Hematopoietic multipotent progenitor cell treated with erythropoietin and hydrocortisone succinate and interleukin-3 and kit ligand, for 17 days (in vitro differentiated cells): ENCODE measurements at places on chromosomes 3 and 15.
A peak's percentile ranks its signal among the peaks of the same experiment; 100 is the strongest.

- no peak for DNase-seq
These were observed 973 bp upstream of the ITPKA start for GRCh38 chr15:41492597-41493204.

- DNase-seq: peak; percentile 77
These were observed 121.6 kb downstream of the TFDP2 start for GRCh38 chr3:142027735-142028134.

GRCh38 chr3:126501736-126502135 is 15.8 kb downstream of the UROC1 start:
- DNase-seq: no peak

DNA sequence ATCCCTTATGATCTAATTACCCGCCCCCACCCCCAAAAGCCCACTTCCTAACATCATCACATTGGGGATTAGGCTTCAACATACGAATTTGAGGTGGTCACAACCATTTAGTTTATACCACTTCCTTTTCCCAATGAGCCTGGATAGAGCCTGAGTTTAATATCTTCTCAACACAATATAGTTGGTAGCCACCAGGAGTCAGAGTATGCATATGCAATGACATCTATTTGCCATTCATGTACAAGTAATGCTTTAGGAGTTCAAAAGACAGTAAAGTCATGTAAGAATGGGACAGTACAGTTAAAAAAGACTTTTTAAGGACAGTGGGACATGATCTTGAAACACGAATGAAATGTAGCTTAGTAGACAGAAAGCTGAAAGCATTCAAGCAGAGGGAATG is 172.4 kb downstream of the DCLK3 start:
- no peak for DNase-seq

- DNase-seq: no peak
These were observed 210.2 kb downstream of the ADAMTS17 start for GRCh38 chr15:100131321-100132224.

DNA sequence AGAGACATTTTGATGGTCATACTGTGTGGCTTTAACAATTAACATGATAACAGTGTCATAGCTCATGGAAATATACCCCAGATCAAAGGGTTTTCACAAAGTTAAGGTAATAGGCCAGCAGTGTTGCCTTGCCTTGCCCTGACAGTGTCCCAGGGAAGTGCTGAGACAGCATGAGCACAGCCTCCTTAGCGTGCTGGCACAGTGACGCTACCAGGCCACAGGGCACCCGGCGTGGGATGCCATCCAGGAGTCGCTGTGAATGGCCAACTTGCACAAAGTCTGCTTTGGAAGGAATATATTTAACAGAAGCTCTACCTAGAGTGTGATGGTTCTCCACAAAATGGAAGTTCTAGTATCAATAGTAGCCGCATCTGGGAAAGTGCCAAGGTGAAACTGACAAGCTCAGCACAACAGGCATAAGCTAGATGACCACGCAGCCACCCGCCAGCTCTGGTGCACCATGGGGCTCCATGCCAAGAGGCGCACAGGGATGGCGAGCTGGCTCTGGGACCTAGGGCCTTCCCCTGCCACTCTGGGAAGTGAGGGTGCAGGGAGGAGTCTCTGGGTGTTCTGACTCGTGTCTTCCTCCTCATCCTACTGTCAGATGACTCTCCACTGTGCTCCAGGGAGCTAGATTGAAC is 86.2 kb downstream of the GABRB3 start:
- no peak for DNase-seq

DNA sequence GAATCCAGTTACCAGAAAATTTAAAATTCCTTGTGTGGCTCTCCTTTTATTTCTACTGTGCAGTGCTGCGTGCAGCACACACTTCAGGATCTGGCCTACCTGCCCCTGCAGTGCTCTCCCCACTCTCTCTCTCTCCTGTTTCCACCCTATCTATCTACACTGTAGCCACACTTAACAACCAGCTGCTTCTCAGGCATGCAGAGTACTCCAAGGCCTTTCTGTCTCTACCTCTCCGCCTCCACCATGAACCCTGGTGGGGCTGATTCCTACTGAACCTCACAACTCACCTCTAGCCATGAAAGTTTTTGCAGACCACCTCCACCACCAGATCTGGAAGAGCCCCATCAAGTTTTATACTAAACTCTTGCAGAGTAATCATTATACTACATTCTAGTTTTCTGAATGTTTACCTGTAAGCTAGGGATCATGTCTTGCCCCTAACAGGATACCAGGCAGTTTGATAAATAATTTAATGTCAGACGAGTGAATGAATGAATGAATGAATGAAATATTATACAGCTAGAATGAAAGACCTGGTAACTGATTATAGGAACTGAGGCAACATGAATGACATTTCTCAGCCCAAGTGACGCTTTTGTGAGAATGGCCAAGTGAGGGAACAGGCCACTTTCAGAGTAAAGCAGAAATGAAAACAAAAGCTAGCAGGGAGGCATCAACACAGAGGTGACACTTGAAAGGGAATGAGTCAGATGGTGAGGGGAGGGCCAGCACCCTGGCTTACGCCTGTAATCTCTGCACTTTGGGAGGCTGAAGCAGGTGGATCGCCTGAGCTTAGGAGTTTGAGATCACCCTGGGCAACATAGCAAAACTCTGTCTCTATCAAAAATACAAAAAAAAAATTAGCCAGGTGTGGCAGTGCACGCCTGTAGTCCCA is 363.5 kb downstream of the FOXP1 start:
- DNase-seq: no peak

- no peak for DNase-seq
These were observed 5.6 kb upstream of the ARL8B start for GRCh38 chr3:5116538-5116937.

- DNase-seq: no peak
These were observed 5.3 kb upstream of the TYRO3 start for GRCh38 chr15:41553731-41554130.

GRCh38 chr15:72872066-72872845 is 88.7 kb upstream of the ADPGK start:
- DNase-seq: no peak

GRCh38 chr3:193574488-193575070 is 18.4 kb upstream of the OPA1 start:
- no peak for DNase-seq

GRCh38 chr15:34642247-34642646 is 58.8 kb upstream of the GOLGA8B start:
- DNase-seq: no peak

- no peak for DNase-seq
These were observed 3.5 kb downstream of the CCK start for GRCh38 chr3:42262525-42262924.

DNA sequence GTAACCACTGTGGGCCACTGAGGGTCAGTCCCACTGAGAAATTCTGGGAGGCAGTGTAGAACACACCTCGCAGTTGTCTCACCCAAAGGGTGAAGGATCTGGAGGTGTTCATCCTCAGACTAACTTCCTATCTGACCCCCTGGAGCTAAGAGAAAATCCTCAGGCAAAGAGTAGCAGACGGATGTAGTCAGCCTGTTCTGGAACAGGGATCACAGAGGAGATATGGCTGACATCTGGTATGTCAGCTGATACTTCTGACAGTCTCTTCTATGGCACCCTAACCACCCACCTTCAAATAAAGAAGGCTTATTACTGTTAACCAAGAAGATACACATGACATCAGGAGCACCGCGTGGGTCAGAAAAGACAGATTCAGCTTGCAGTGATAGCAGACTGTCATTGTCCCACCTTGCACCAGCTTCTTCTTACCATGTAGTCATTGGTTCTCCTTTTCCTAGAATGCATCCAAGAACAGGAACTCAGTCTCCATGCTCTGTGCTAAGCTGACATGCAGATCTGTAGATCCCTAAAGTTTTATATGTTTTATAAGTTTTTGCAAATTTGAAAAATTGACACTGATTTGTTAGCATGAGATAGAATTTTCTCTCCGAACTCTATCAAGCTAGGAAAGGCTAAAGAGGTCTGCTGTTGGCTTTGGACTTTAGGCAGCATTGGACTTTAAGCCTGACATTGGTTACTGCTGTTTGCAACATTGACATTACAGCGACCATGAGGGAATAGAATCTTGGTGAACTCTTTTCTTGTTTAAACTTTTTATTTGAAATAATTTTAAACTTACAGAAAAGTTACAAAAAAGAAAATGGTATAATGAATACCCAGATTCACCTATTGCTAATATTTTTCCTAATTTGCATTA is 60.4 kb downstream of the KBTBD12 start:
- no peak for DNase-seq

GRCh38 chr3:182725372-182726251 is 67.7 kb upstream of the ATP11B start:
- DNase-seq: no peak

GRCh38 chr3:7793786-7794185 is 707.8 kb upstream of the LMCD1 start:
- DNase-seq: no peak

- DNase-seq: no peak
These were observed 29.3 kb downstream of the PPP2R3A start for GRCh38 chr3:135994708-135995337.

DNA sequence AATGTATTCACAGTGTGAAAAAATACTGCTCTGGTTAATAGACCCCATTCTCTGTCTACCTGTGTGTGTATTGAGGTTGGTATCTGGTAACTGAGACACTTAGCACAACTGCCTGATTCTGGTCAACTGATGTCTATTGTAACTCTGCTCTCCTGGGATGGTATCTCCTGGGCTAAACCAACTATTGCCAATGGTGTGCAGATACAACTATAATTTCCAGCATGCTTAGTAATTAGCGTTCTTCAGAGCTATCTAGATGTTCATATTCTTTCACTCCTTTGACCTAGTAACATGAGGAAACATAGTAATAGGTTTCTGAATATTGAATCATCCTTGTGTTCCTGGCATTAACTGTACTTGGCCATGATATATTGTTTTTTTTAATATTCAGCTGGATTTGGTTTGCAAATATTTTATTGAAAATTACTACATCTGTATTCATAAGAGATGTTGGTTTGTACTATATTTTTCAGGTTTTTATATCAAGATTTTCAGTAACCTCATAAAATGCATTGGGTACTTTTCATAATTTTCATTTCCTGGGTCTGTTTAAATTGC is 16.8 kb downstream of the ADAMTSL3 start:
- DNase-seq: no peak

- no peak for DNase-seq
These were observed 250.6 kb upstream of the CMC1 start for GRCh38 chr3:27990837-27991236.

DNA sequence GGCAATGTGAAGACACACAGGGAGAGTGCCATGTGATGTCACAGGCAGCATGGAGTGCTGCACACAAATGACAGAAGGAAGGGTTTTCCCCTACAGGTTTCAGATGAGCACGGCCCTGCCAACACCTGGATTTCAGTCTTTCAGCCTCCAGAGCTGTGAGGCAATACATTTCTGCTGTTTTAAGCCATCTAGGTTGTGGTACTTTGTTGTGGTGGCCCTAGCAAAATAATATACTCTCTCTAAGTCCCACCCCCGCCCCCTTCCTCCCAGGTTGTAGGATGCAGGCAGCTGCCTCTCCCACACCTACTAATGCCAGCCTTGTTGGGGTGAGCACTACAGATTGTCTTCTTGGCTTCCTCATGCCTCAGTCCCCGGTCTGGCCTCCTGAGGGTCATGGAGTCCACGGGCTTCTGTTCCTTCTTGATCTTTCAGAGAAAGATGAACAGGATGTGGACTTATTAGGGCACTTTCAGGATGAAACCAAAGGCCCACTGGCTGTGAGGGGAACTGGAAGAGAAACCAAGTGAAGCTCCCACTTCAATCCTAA is 180.0 kb downstream of the CD47 start:
- DNase-seq: no peak

DNA sequence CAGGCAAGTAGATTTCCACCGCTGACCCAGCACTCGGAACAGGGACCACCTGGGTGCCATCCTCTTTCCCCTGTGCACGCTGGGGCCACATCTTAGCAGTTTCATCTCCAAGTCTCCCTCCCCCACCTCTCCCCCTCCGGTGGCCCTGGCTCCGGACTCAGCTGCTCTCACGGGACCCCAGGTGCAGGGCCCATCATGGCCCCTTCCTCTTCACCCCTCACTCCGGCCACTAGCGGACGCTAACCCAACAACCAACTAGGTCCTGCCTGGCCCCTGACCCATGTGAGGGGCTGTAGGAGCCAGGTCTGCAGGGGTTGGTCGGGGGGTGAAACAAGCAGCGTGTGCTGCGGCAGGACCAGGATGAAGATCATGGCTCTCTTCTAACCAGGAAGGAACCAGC is 31.3 kb upstream of the IQSEC1 start:
- DNase-seq: no peak

DNA sequence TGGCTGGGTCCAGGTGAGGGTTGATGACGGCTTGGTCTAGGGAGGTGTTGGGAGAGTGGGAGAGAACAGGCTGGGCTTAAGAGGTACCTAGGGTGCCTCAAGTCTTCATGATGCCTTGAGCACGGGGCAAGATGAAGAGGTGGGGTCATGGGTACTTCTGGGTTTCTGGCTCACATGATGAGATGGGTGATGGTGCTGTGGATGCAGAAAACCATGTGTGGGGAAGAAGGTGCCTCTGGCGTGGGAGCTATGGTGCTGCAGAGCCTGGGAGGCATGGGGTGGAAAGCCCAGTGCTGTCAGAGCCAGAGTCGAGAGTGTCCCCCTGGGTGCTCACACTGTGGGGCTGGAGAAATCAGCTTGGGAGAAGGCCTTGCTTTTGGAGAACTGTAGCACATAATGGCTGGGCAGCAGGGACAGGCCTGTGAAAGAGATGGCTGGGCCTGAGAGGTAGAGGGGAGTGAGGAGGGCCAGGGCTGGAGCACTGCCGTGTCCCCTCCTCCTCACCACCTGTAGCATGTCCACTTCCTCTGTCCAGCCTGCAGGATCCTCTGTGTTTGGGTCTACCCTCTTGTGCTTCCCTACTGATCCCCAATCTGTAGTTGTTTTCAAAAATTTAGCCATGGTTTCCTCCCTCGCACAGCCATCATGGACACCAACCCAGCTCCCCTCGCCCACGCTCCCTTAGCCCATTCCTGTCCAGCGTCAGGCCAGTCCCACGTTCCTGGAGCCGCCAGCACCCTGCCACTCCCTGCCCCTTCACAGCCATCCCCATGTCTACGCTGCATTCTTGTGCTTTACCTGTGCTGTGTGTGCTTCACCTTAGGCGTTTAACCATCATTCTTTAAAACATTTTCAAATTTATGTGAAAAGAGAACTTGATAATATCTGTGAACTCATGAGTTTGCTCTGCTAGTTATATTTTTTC is 132.0 kb downstream of the EEFSEC start:
- no peak for DNase-seq

DNA sequence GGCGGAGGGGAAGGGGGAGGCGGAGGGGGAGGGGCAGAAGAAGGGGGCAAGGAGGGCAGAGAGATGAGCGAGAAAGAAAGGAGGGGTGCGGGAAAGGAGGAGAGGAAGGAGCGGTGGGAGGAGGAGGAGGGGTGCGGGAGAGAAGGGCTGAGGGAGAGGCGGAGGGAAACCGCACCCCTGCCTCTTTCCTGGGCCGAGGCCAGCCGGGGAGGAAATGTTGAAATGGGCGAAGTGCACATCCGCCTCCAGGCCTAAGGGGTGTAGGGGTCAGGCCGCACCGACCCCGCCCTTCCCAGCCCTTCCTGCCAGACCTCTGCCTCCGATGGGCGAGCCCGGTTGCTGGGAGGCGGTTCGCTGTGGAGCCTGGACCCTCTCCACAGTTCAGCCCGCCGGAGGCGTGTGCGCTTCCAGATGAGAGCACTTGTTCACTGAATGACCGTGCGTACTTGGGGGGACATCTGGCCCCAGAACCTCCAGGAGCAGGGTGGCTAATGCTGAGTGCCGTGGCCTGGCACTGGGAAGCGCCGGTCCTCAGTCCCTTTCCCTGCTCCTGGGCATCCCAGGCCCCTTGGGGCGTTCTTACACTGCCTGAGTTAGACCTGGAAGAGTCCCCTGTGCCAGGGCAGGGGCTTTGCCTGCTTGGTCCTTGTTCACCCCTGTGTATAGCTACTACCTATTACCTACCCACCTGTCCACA is 110.3 kb upstream of the KLF13 start:
- DNase-seq: peak; percentile 84
